ENCODE measurements at places on chromosomes 12 and 14. TPM values are rescaled to one million over a fixed set of nuclear protein-coding genes. Genes with fewer than 3 reads are reported as not detected.

The NTN4 gene
- total RNA-seq = not detected

The AKAP6 gene
- 0.60 TPM for total RNA-seq

The MORN3 gene
- 4.7 TPM for total RNA-seq

The OTOGL gene
- not detected for total RNA-seq

The ASCL1 gene
- not detected for total RNA-seq

The SLC17A8 gene
- not detected for total RNA-seq

The NDRG2 gene
- total RNA-seq = 10.9 TPM

Measured in activated naive CD4-positive, alpha-beta T cell treated with anti-CD3 and anti-CD28 coated beads, Interleukin-2, amount 10 ng/mL, durations not matched to agents 5 hours and 36 hours (primary cell).